Fibroblast of skin of back (primary cell): ENCODE measurements at places on chromosomes 11 and 22.
A peak's percentile ranks its signal among the peaks of the same experiment; 100 is the strongest.

DNA sequence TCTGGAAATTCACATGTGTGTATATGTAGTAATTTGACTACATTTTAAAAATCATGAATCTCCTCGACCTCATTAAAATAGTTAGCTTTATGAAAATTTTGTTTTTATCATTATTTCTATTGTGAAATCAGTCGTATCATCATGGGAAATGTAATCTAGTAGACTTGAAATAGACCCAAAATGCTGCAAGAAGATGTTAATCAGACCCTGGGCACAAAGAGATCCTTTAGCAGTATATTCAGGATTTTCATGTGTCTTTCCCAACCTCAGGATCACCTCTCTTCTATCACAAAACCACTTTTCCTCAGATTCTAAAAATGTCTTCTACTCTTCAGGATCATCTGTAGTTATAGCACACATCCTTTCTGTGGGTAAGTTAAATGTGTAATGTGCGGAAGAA, 74.9 kb upstream of the ADSL start:
- no peak for DNase-seq

- DNase-seq, result peak; percentile 24
These were observed 630.4 kb downstream of the OPCML start for GRCh38 chr11:132901638-132902471.

DNA sequence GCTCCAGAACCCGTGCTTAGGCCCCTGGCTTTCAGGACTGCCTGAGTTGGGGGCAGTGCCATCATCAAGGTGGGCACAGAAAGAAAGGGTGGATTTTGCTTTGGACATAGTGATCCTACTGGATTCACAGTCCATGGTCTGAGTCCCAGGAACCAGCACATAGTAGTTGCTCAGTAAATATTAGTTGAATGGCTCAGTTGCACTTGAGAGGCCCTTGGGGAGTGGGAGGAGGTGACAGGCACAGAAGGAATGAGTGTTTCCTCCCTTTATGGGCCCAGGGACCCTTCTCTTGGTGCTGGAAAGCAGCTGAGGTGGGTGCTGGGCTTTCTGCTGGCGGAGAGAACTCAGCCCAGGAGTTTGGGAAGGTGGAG, 16.6 kb downstream of the ARHGEF17 start:
- DNase-seq, result no peak

GRCh38 chr22:21938906-21939305, 13.7 kb downstream of the PPM1F start:
- no peak for DNase-seq

DNA sequence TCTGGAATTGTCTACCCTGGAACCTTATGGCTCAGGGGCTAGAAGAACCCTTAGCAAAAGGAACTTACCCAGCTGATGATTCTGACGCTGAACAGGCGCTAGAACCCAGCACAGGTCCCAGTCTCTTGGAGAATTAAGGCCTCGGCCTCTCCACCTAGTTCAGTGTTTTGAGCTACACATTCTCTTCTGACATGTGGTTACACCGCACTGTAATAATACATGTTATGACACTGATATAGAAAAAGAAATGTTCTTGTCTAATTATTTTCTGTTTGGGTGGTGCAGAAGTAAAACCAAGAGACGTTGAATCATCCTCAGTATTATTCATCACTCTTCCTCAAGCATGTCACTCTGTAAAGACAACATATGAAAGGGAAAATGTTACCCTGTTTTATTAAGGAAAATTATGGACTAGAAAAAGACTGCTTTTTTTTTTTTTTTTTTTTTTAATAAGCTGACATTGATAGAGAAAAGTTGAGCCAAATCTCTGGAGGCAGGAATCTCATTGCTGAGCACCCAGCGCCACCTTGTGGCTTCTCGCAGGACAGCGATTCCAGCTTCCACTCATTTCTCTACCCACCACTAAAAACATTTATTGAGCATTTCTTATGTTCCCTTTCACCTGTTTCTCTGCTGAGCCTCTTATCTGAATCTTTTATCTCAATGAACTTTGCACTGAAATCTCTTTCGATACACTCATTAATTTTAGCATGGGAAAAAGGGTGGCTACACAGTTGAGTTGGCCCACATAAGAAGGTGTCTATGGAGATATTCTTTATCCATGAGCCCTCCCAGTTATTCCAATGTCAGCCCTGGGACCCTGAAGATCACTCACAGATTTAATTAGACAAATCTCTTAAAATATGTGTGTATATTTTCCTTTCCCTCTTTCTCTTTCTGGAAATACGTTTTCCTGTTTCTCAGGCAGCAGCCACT, 12.6 kb upstream of the APLNR start:
- DNase-seq, result peak; percentile 67

DNA sequence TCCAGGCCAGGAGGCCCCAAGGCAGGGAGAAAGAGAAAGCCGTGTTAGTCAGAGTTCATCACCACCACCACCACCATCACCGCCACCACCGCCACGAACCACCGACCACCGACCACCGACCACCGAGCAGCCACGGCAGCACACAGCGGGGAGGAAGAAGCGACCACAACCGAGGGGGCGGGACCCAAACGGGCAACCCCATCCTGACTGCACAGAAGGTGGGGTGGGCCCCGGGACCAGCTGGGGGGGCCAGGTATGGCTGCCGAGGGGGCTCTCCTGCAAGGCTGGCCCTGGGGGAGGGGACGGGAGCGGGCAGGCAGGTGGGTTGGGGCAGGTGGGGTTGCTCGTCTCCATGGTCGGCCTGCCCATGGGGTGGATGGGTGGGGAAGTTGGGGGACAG, 34.2 kb downstream of the SYT7 start:
- no peak for DNase-seq
